ENCODE measurements at places on chromosomes 1 and 21. TPM values are rescaled to one million over a fixed set of nuclear protein-coding genes. Genes with fewer than 3 reads are reported as not detected.

Gene MPL
- not detected for total RNA-seq

DNA sequence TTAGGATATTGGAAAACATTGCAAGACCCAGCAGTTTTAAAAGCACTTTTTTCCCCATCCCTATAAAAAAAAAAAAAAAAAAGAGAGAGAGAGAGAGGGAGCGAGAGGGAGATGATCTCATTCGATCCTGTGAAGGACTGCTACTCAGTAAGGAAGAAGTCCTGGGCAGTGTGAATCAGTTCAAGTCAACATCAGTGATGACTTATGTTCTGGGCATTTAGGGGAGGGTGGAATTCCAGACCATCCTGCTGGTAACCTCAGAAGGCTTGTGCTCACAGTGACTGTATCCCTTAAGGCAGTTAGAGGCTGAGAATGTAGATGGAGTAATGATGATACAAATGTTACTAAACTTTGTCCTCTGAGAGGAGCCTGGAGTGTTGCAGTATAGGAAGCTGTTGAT is 151.4 kb downstream of the TGFB2 start:
- DNase-seq, result no peak

Gene C1orf210
- 5.9 TPM for total RNA-seq

- DNase-seq, result no peak
Observed at GRCh38 chr1:150999051-150999674, 7.5 kb downstream of the MINDY1 start.

DNA sequence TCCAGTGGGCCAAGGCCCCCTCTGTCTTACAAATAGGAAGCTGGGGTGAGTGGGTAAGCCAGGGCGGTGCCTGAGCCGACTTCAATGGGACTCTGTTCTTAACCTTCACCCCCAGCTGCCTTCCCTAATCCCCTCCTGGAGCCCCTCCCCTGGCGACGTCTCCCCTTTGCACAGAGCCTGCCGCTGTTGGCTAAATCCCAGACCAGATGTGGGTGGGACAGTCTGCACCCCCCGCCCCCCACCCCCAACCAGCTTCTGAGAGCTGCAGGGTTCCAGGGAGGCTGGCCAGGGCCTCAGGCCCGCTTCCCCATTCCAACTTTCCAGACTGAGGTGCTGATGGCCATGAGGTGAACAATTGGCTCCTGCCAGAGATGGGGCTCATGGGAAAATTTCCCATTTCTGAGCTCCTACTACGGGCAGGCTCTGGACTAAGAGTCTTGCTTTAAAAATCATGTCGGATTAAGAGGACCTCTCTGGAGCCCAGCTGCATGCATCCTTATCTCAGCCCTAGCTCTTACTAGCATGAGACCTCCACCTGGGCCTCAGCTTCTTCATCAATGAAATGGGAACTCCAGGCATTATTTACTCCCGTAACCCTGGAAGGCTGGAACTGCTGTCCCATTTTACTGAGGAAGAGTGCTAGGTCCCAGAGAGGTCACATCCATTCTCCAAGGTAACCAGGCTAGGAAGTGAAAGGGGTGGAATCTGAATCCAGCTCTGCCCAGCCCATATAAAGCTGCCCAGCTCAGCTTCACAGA is 6.4 kb downstream of the COL8A2 start:
- DNase-seq, result no peak

DNA sequence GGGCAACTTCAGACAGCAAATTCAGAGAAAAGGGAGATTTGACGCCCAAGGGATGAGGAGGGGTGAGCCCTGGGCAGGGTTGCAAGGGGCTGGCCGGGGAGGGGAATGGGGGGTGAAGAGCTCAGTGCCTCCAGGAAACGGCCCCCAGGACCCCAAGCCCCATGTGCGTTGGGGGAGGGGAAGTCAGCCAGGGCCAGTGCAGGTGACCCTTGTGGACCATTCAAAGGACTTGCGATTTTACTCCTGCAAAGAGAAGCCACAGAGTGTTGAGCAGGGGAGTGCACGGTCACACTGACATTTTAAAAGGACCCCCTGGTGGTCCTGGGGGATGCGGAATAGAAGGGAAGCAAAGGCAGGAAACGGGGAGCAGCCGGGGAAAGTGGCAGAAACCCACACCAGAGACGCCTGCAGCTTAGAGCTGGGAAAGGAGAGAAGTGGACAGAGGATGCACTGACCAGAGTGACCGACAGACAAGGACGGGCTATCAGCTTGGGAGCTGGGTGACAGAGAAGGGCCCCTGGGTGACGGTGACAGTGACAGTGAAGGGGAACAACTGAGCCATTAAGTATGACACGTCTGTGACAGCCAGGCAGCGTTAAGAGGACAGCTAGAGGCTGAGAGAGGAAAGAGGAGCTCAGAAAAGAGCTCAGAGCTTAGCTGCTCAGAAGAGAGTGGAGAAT is 54.0 kb upstream of the TMEM51 start:
- no peak for DNase-seq

Gene SLC9C2
- not detected for total RNA-seq

Gene ILDR2
- 1.7 TPM for total RNA-seq

Gene ERICH3
- total RNA-seq, result not detected
